Naive thymus-derived CD4-positive, alpha-beta T cell (primary cell): ENCODE measurements at places on chromosomes 2 and 18. TPM values are rescaled to one million over a fixed set of nuclear protein-coding genes. Genes with fewer than 3 reads are reported as not detected.

GRCh38 chr18:67265464-67266245, 250.9 kb downstream of the DSEL start:
- no peaks in the 10 kb centered on the region for H3K27me3 ChIP-seq
- no peak overlapping the region for H3K27ac ChIP-seq
- H3K36me3 ChIP-seq = no peaks in the 10 kb centered on the region
- peaks cover 7% of the 10 kb centered on the region for H3K4me1 ChIP-seq
- DNase-seq = no peak

DNA sequence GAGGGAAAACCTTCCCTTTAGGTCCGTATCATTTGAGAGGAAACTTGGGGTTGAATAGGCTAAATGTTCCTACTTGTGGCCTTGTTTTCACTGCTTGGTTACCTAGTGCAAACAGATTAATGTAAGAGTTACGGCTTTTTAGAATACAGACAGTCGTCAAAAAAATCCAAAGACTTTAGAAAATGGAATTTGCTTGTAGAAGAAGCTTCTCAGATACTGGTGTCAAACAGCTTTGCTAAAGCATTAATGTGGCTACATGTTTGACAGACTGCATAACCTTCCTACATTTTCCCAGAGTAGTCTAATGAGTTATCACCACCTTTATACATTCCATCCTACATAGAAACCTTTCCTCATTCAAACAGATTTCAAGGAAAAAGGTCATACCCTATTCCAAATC, 114.6 kb downstream of the FMNL2 start:
- H3K27ac ChIP-seq = no peak overlapping the region
- no peak overlapping the region for H3K4me3 ChIP-seq
- H3K4me1 ChIP-seq = no peaks in the 10 kb centered on the region

DNA sequence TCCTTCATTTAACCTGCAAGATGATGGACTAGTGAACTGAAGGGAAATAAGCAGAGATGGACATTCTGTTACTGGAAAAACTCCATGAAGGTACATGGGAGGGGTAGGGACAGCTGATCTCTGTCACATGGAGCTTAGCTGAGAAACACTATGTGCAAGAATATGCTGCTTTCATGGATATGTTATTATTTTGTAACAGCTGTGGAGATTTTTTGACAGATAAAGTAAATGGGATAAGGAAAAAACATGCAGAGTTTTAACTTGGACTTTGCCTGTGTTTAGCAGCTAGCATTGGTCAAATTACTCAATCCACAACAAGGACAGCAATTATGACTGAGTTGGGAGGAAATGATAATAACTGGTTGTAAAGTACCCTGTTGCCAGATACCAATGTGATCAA, 28.7 kb upstream of the HNRNPA3 start:
- no peaks in the 10 kb centered on the region for H3K36me3 ChIP-seq
- no peaks in the 10 kb centered on the region for H3K4me1 ChIP-seq
- no peak for DNase-seq
- H3K4me3 ChIP-seq = no peak overlapping the region

DNA sequence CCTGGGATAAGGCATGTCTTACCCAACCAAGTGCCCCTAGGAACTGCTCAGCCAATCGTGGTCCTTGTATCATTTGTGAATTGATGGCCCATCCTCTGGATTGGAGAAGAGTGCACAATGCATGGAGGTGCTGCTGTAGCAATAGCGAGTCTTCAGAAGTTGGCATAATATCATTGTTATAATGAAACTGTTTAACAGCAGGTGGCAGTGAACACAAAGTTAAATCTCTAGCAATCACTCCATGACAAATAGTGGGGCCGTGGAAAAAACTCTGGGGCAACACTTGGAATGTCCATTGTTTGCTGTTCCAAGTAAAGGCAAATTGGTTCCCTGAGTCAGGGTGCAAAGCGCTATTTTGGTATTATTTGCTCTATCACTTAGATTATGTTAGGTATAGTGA, 11.4 kb downstream of the REG1A start:
- H3K4me1 ChIP-seq = no peaks in the 10 kb centered on the region
- DNase-seq = no peak
- no peaks in the 10 kb centered on the region for H3K36me3 ChIP-seq
- H3K4me3 ChIP-seq = no peak overlapping the region
- H3K27ac ChIP-seq = no peak overlapping the region

DNA sequence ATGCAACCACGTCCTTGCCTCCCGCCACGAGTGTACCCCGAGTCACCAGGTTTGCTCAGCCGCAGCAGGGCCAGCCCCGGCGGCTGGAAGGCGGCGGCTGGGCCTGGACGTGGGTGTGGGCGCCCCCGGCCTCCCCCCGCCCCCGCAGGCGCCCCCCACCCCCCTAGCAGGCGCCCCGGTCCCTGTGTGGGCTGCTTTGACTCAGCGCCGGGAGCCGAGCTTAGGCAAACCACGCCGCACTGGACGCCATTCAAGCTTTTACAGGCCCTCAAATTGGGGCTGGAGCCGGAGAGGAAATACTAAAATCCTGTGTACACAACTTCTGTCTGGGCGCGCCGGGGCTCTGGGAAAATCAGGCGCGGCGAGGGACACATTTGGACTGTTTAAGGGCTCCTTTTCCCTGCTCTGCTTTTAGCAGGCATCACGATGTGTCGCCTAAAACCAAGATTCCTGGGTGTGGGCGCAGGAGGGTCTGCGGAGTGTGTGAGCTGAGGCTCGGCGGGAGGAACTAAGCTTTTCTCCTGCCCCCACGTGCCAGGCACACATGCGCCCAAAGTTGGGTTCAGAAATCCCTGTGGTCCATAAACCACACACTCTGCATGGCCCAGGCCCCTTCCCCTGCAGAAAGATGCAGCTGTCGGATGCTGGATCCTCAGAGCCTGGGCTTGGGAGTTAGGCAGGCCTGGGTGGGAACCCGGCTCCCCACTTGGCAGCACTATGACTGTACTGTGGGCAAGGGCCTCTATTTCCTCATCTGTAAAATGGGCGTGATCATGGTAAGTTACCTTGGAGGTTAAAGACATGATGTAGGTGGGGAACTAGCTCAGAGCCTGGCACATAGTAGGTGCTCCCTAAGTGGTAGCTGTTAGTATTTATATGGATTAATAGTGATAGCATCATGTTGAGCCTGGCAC, 57.6 kb downstream of the ATOH8 start:
- H3K4me1 ChIP-seq = no peaks in the 10 kb centered on the region
- no peak for DNase-seq
- H3K27me3 ChIP-seq = no peaks in the 10 kb centered on the region
- H3K36me3 ChIP-seq = no peaks in the 10 kb centered on the region
- no peak overlapping the region for H3K27ac ChIP-seq

DNA sequence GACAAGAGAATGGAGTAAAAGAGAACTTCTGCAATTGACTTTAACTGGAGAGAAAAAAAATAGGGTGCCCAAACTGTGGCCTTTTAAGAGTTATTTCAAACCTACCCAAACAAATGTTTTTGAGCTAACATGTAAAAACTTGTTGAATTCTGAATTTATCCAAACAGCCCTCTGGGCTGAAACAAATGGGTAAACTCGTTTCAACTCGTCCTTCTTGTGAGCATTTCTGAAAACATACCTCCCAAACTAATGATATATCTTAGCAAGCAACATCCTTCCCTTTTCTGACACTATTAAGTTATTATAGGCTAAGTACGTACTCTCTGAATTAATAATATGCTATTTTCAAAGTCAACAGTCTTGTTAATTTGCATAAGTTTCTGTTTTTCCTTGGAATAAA, 793.0 kb upstream of the ACVR2A start:
- H3K27me3 ChIP-seq = no peaks in the 10 kb centered on the region
- H3K4me3 ChIP-seq = no peak overlapping the region
- H3K4me1 ChIP-seq = no peaks in the 10 kb centered on the region
- H3K36me3 ChIP-seq = no peaks in the 10 kb centered on the region
- DNase-seq = no peak
- no peak overlapping the region for H3K27ac ChIP-seq

- peak overlapping the region; percentile 96 for H3K27ac ChIP-seq
- H3K27me3 ChIP-seq = no peaks in the 10 kb centered on the region
- peak; percentile 35 for DNase-seq
- peaks cover 20% of the 10 kb centered on the region for H3K4me1 ChIP-seq
- peak overlapping the region; percentile 86 for H3K4me3 ChIP-seq
Observed at GRCh38 chr18:3451989-3452749, 2.2 kb downstream of the TGIF1 start.

DNA sequence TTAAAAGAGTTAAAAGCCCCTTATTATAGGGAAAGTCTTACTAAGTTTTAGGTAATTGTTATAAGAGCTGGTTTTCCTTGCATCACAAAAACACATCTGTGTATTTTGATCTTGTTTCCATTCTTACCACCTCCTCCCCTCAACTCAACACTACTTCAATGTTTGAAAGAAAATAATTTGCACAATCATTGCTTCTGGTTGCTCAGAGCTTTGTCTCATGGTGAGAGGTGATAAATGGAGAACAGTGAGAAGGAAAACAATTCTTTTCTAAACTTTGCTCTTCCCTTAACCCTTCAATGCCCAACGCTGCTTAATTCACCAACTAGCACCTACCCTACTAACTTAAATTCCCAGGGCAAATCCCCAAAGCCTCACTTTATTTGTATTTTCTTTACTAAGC, 268.1 kb upstream of the LINC00305 start:
- H3K4me3 ChIP-seq = no peak overlapping the region
- no peak for DNase-seq
- H3K36me3 ChIP-seq = no peaks in the 10 kb centered on the region
- H3K27ac ChIP-seq = no peak overlapping the region

The KIF5C gene
- total RNA-seq = 3.6 TPM

The COLEC11 gene
- 0.48 TPM for total RNA-seq
